ENCODE measurements at places on chromosomes 1 and 21.

DNA sequence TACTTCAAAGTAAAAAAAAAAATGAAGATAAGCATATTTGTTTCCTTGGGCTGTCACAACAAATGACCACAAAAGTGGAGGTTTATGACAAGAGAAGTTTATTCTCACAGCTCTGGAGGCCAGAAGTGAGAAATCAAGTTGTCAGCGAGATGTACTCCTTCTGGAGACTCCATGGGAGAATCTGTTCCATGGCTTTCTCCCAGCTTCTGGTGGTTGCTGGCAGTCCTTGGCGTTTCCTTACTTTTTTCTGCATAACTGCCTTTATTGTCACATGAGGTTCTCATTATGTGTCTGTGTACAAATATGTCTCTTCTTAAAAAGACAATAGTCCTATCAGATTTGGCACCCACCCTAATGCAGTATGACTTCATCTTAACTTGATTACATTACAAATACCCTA, 398.3 kb downstream of the KCNT2 start:
- no peak for DNase-seq

GRCh38 chr21:21712748-21713520, 714.7 kb downstream of the NCAM2 start:
- DNase-seq: no peak

DNA sequence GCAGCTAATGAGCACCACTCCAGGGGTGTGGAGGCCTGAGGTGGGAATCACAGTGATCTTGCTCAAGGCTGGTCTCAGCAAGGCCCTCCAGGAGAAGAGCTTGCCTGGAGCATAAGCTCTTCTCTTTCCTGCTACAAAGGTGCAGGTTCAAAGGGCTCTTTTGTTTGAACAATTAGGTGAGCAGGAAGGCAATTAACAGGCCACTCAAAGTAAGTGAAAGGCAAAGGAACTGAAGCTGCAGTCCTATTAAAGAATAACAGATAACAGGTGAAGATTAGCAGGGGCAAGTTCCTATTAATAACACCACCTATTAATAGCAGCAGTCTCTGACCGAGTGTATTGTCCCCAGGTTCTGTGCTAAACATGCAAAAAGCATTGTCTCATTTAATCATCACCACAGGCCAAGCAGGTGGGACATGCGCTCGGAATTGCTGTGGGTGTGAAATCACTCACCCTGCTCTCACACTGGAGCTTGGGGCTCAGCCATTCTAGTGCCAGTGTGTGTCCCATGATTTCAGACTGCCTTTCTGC, 113.8 kb downstream of the RHOU start:
- no peak for DNase-seq

DNA sequence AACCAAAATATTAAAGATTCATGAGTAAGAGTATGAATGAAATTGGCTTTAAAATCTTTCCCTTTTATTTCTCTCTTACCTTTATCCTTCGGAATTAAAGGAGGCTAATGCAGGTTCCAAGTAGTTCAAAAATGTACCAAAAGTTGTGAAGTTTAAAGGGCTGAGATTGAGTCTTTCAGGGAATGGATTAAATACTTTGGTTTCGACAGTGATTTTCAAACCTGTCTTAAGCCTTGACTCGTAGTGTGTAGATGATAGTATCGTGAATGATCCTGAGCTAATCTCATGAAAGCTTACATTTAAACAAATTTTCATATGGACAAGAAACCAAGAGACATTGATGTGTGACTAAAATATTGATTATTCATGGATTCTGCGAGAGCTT, 66.9 kb downstream of the DYRK1A start:
- no peak for DNase-seq

DNA sequence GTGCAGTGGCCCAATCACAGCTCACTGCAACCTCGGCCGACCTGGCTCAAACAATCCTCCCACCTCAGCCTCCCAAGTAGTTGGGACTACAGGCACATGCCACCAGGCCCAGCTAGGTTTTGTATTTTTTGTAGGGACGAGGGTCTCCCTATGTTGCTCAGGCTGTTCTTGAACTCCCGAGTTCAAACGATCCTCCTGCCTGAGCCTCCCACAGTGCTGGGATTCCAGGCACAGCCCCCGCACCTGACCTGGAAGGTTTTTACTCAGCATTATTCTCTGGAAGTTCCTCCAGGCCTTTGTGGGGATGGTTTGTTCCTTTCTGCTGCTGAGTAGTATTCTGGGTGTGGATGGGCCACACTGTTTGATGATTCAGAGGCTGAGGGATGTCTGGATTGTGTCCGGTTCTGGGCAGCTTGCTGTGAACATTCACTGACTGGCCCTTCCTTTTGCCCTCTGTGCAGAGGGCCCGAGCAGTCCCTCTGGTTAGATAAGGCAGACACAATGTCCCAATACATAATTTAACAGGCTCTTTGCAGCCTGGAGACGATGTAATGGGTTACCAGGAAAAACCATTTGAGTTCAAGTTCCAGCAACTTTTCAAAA, 6.0 kb upstream of the TRAPPC10 start:
- DNase-seq: no peak

GRCh38 chr1:3777647-3778589, 5.4 kb downstream of the SMIM1 start:
- no peak for DNase-seq

DNA sequence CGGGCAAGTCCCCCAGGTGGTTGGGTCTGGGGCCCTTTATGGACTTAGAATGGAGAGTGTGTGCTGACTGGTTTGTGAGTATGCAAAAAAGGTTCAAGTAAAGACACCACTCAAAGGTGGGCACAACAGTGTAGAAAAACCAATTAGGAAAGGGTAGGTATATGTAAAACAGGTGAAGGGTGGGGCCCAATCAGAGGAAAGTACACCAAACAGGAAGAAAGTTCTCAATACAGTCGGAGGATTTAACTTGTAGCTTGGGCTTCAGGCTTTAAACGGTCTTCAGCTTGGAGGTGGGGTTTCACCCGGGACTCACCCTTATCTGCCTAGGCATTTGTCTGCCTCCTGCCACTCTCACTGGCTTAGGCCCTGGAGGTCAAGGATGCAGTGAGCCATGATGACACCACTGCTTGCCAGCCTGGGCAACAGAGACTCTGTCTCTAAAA, 6.8 kb upstream of the PUM1 start:
- no peak for DNase-seq

DNA sequence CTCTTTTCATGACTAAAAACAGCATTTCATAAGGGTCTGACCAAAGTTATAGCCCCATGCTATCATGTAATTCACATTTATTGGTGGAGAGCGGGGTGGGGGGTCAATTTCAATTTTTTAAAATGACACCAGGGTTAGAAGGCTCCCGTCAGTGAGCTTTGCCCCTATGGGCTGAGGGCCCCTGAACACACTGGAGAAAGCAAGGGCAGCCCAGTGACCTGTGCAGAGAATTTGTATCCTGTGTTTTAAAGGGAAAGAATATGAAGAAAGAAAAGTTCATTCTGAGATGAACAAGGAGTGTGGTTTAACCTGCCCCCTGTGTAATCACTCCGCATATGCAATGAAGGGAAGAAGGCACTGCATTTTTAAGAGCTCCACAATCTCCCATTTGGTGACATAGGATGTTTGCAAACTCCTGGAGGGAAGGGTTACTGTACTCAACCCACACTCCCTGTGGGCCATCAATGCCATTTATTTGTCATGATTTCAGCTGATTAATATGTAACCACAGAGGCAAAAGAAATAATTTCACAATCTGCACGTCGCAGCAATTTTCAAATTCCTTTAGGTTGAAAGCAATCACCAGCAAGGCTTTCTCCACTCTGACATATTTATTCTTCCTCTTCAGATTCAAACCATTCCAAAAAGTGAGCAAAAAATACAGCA, 95.6 kb downstream of the ZNF281 start:
- DNase-seq: no peak

DNA sequence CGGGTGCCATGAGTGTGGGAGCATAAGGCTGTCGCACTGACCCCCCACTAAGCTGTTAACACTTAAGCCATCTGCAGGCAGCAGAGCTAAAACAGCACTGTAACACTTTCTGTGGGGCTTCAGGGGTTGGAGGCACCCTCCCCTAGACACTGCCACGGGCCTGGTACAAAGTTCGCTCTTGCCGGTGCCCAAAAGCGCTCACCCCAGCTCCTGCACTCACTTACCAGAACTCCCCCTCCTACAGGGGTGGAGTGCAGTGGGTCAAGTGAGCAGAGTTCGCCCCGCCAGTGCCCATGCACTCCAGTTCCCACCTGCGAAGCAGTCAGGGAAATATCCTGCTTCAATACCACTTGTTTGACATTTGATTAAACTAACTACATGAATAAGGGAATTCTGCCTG, 46.3 kb upstream of the CFAP298 start:
- DNase-seq: no peak

GRCh38 chr1:174556392-174556791, 108.6 kb downstream of the GPR52 start:
- DNase-seq: no peak

All from activated T-helper 9 cell treated with anti-CD3 and anti-CD28 coated beads, Interleukin-2, amount 50 U/mL, for 16 hours (primary cell).